NCI-H2227 treated with DMSO at 0.1 percent for 48 hours (cell line): ENCODE measurements at places on chromosomes 5 and 9.

- no peak for DNase-seq
Measured at GRCh38 chr9:69392826-69393225, 67.8 kb downstream of the ENTREP1 start.

GRCh38 chr9:131942146-131942720, 137.4 kb downstream of the MED27 start:
- no peak for DNase-seq

GRCh38 chr9:127927201-127927987, 3.2 kb downstream of the PIP5KL1 start:
- no peak for DNase-seq

GRCh38 chr5:129905473-129906176, 1.4 kb downstream of the CHSY3 start:
- DNase-seq: no peak

GRCh38 chr9:1440256-1440655, 390.1 kb downstream of the DMRT2 start:
- no peak for DNase-seq
